Activated CD8-positive, alpha-beta memory T cell treated with anti-CD3 and anti-CD28 coated beads, Interleukin-2, amount 50 U/mL, for 48 hours (primary cell): ENCODE measurements at places on chromosomes 3 and 15.

GRCh38 chr3:77188210-77188609 is 148.3 kb downstream of the ROBO2 start:
- no peak for DNase-seq

- no peak for DNase-seq
Measured at GRCh38 chr15:48717458-48717857, 71.9 kb upstream of the FBN1 start.

GRCh38 chr3:134594331-134594741 is 56.5 kb downstream of the KY start:
- no peak for DNase-seq

- DNase-seq = no peak
Measured at GRCh38 chr15:59523702-59524101, 85.7 kb downstream of the FAM81A start.

DNA sequence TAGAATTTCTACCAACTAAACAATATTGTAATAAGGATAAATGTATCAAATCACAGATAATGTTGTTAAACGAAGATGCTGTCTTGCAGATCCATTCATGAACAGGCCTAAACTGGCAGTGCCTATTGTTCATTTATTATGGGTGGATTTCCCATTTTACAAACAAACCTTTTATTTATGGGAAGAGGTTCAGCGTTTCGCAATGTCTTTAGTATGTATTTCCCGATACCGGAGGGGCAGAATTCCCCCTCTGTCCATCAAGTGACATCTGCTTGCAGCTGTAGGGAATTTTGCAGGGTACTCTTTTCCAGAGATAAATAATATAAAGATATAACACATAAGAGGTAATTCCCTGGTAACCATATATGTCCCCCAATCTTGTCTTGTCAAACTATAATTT is 5.7 kb downstream of the CEP19 start:
- DNase-seq = no peak
